ENCODE measurements at places on chromosomes 6 and 20.

GRCh38 chr6:158460602-158461169 is 99.2 kb upstream of the TMEM181 start:
- DNase-seq, result no peak

GRCh38 chr6:40713002-40713719 is 126.0 kb upstream of the LRFN2 start:
- DNase-seq, result no peak

DNA sequence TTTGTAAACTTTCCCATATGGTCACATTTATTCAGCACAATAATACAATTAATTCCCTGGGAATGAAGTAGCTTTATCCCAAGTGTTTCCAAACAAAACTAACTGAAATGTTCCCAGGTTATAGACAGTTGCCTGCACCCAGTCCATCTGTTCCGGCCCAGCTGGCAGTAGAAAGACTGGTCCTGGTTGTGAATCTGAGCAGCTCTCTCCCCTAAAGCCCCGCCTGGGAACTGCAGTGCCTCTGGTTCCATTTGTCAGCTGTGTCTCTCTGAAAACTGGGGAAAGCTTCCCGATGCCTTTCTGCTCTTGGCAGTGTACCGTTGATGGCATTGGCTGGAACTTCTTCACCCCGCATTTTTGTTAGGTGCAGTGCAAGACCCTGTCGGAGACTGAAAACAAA is 8.7 kb downstream of the MTHFD1L start:
- no peak for DNase-seq

GRCh38 chr6:1287103-1287591 is 24.8 kb upstream of the FOXQ1 start:
- no peak for DNase-seq

- DNase-seq, result no peak
Observed at GRCh38 chr20:46933150-46933549, 38.5 kb downstream of the EYA2 start.

- DNase-seq, result no peak
Observed at GRCh38 chr6:125807293-125807692, 16.5 kb downstream of the NCOA7 start.

GRCh38 chr20:32976746-32977145 is 27.5 kb downstream of the SUN5 start:
- no peak for DNase-seq

- DNase-seq, result no peak
Observed at GRCh38 chr20:17497821-17498580, 33.2 kb downstream of the BFSP1 start.

GRCh38 chr6:72616406-72617015 is 5.4 kb upstream of the KCNQ5 start:
- no peak for DNase-seq

DNA sequence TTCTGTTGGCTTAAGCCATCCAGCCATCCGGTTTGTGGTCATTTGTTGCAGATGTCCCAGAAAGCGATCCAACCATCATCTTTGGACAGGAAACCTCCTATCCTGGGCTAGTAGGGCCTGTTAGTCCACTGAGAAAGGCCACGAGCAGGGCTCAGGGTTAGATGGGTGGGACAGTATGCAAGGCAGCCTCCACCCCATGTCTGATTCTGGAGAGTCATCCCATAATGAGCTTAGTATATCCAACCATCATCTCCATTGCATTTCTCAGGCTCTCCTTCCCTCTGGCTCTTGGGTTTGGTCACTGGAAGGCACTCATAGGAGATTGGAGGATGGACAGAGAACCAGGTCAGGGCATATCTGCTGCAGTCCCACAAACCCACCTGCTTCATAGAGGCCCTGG is 117.8 kb downstream of the LRFN2 start:
- no peak for DNase-seq

GRCh38 chr6:33521489-33522091 is 58.5 kb downstream of the BAK1 start:
- no peak for DNase-seq

DNA sequence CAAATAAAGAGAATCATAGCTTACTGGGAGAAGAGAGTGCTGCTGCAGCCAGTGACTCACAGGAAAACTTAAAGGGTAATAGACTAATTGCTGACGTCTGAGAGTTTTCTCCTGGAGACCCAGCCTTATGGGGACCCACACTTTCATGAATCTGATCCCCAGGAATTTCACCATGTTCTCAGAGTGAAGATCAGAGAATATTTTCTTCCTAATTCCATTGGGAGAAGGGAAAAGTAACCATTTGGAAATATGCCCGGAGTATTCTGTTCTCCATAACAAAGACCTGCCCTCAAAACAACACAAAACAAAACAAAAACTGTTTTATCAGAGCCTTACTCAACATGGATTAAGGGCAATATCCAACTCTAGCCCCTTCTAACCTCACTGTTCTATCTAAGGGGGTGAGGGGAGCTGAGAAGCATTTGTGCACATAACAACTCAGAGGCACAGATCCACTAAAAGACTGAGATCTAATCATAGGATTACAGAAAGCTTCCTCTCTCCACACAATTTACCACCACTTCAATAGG is 168.2 kb upstream of the SSTR4 start:
- DNase-seq, result no peak

GRCh38 chr6:17583811-17584210 is 16.3 kb upstream of the FAM8A1 start:
- no peak for DNase-seq

GRCh38 chr6:169738204-169738975 is 13.0 kb downstream of the DYNLT2 start:
- no peak for DNase-seq

DNA sequence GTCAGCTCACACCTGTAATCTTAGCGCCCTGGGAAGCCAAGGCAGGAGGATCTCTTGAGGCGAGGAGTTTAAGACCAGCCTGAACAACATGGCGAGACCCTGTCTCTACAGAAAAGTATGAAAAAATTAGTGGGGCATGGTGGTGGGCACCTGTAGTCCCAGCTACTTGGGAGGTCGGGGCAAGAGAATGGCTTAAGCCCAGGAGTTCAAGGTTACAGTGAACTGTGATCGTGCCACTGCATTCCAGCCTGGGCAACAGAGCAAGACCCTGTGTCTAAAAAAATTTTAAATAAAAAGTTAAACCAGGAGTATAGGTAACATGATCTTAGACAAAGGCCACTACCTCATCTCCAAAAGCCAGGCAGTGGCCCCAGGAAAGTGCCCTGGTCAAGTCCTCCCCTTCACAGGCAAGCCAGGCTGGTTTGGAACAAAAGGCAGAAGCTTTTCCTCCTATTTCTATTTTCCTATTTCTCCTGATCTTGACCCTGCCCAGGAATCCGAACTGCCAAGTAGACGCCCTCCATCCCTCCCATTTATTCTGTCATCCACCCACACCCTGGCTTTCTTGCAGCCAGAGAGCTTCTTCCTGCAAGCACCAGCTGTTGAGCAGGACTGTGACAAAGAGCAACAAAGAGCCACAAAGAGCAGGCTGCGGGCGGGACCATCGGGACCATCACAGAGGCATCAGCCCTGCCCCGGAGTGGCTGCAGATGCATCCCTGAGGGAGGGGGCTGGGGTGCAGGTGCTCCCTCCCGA is 149.9 kb upstream of the AFDN start:
- no peak for DNase-seq

GRCh38 chr6:129031051-129031599 is 148.2 kb downstream of the LAMA2 start:
- DNase-seq, result no peak

- no peak for DNase-seq
Observed at GRCh38 chr6:34284563-34285447, 36.0 kb upstream of the SMIM29 start.

DNA sequence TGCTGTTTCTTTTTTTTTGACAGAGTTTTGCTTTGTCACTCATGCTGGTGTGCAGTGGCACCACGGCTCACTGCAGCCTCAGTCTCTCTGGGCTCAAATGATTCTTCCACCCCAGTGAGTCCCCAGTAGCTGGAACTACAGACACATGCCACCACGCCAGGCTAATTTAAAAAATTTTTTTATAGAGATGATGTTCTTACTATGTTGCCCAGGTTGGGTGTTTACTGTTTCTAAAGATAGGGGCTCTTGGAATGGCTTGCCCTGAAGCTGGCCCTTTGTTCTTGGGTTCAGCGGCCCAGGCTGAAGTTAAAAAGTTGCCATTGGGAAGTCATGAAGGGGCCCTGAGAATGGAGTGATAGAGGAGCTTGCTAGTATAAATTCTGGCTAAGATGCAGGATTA is 16.5 kb downstream of the RALGAPB start:
- no peak for DNase-seq

GRCh38 chr6:166763606-166764472 is 136.8 kb upstream of the RPS6KA2 start:
- no peak for DNase-seq

DNA sequence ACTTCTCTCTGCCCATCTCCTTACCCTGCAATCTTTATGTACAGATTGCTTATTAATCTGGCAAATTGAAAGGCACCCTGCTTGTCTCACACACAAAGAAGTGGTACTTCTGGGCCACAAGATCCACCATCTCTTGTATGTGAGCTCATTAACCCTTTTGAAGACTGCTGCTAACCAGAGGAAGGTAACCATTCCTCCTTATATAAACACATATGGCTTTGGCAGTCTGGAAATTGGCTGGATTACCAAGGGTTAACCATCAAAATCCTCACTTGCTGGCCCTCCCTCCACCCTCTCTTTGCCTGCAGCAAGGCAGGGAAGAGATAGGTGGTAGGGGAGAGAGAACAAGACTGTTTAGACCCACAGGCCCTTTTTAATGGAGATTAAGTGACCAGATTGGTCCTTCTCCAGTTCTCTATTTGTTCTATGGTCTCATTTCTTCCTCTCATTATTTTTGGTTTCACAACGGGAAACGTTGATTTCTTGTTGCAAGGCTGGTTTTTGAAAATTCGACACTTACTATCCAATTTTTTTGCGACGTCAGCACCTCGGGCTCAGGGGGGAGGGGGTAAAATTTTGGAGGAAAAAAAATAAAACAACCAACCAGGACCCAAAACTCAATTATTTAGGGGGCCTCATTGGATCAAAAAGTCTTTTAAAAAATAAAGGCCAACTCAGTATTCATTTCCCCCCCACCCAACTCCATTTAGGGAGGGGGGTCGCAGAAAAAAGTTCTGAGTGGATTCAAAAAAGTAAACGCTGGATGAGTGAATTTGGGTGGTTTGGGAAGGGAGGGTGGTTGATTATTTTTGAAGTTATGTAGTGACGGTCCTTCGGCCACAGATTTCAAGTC is 859 bp downstream of the PPP1R10 start:
- DNase-seq, result no peak

- DNase-seq, result no peak
Observed at GRCh38 chr6:91480402-91480801, 893.5 kb upstream of the MAP3K7 start.

DNA sequence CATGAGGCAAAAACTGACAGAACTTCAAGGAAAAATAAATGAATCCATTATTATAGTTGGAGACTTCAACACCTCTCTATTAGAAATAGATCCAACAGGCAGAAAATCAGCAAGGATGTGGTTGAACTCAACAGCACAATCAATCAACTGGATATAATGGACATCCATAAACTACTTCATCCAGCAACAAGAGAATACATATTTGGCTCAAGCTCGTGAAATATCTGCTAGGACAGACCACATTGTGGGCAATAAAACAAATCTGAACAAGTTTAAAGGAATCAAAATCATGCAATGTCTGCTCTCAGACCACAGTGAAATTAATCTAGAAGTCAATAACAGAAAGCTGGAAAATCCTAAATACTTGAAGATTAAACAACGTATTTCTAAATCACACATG is 362.6 kb downstream of the CD109 start:
- no peak for DNase-seq

DNA sequence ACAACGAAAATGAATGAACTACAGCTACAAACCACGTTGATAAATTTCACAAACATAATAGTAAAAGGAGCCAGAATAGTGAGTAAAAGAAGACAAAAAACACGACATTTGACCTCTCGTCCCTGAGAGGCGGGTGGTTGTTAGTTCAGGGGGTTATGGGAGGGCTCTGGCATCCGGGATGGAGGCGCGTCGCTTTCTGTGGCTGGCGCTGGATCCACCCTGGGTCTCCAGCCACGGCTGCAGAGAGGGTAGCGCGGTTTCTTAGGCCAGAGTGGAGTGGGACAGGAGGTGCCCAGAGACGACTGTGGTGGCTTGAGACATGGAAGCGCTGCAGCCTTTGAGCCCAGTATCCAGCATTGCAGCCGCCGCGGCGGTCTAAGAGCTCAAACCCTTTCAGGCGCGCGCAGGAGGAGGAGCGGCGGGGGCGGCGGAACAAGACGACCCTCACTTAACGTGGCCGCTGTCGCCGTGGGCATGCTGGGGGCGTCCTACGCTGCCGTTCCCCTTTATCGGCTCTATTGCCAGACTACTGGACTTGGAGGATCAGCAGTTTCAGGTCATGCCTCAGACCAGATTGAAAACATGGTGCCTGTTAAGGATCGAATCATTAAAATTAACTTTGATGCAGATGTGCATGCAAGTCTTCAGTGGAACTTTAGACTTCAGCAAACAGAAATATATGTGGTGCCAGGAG is 3.7 kb upstream of the ZSCAN23 start:
- no peak for DNase-seq

GRCh38 chr6:169905041-169905807 is 153.8 kb downstream of the ERMARD start:
- no peak for DNase-seq

GRCh38 chr20:11912013-11912658 is 5.6 kb upstream of the BTBD3 start:
- DNase-seq, result no peak

- DNase-seq, result no peak
Observed at GRCh38 chr6:113258771-113259170, 598.4 kb upstream of the MARCKS start.

DNA sequence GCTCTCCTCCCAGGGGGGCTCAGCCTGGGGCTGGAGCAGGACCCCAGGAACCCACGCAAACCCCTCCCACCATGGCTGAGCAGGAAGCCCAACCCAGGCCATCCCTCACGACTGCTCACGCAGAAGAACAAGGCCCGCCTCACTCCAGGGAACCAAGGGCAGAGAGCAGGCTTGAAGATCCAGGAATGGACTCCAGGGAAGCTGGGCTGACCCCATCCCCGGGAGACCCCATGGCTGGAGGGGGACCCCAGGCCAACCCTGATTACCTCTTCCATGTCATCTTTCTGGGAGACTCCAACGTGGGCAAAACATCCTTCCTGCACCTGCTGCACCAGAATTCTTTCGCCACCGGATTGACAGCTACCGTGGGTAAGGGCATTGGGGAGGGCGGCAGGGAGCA is 24.7 kb downstream of the RAB44 start:
- no peak for DNase-seq

GRCh38 chr6:97705568-97705967 is 422.6 kb upstream of the MMS22L start:
- no peak for DNase-seq

GRCh38 chr6:167475947-167476346 is 151.1 kb downstream of the TTLL2 start:
- no peak for DNase-seq
